ENCODE measurements at places on chromosomes 1 and 21.

DNA sequence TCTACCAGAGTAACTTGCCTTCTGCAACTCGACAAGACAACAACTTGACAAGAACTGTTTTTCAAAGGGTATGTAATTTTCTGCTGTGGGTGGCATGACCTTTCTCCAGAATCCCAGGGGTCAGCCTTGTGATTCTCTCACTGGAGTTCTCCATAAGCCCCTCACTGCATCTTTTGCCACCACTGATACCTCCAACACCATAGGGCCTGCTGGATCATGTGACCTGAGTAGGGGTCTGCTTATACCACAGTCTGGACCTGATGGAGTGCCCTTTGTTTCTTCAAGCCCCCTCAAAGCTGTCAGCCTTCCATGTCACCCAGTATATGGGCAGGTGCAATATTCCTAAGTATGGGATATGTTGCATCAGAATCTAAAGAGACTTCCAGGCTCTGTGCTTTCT is 31.6 kb upstream of the DIPK1A start:
- no peak for DNase-seq

- DNase-seq = no peak
Measured at GRCh38 chr1:227225715-227226346, 92.5 kb downstream of the CDC42BPA start.

GRCh38 chr1:177219554-177220458 is 49.0 kb downstream of the BRINP2 start:
- DNase-seq = no peak

- no peak for DNase-seq
Measured at GRCh38 chr1:37753473-37754321, 11.2 kb downstream of the EPHA10 start.

DNA sequence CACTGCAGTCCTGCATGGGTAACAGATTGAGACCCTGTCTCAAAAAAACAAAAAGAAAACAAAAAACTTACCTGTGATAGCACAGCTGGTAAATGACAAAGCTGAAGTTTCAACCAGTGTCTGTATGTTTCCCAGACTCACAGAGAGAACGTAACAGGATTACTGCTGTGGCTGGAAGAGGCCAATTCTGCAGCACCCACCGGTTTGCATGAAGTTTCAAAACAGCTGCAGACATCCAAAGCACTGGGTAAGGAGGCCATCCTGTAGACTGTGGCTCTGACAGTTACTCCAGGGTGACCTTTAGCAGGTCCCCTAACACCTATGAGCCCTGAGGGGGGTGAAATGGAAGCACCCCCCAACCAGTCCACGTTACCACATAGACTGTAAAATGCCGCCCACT is 7.5 kb downstream of the ID3 start:
- no peak for DNase-seq

GRCh38 chr1:70221238-70222121 is at the start of gene SRSF11:
Gene SRSF11, plus strand, starts transcription at chr1:70221380. Its CDS starts 257 bp downstream, at chr1:70221637.
- DNase-seq = peak; percentile 94

DNA sequence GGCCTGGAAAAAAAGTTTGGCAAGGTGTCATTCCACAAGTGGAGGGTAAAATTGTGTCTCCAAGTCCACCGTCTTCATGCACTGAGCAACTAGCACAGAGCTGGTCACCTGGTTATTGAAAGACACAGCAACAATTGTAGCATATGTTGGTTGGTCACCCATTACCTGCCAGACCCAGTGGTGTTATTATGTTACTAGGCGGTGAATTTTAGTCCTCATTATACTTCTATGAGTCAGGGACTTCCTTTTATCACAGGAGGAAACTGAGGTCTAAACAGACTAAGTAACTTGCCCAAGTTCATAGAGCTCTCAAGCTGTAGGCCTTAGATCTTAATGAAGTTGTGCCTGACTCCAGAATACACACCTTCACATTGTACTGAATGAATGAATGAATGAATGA is 94.9 kb upstream of the VANGL1 start:
- DNase-seq = no peak

DNA sequence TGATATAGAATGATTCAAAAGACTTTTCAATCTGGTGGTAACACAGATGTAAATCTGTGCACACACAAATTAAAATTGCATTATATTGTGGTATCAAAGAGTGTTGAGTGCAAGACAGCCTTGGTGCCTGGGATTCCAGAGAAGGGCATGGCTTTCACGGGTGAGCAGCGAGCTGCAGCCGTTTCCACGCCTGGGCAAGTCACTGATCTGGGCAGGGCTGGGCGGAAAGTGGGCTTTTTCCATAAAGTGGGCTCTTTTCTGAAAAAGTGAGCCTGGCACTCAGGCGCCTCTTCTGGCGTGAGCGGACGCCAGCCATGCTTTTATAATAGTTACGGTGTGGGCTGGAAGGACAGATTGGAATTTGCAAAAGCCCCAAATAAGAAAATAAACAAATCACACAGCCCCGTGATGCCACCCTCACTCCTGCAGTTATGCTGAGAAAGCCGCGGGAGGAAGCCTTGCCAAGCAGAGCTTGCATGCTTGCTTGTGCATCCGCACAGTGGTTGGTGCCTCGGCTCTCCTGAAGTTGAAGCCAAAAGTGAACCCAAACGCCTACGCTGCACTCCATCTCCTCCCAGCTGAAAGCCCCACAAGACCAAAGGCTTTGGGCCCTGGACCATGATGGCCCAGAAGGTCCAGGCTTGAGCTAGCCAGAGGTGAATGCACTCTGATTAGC is 7.1 kb upstream of the C1orf115 start:
- no peak for DNase-seq

GRCh38 chr1:179775009-179775408 is 31.9 kb downstream of the FAM163A start:
- no peak for DNase-seq

DNA sequence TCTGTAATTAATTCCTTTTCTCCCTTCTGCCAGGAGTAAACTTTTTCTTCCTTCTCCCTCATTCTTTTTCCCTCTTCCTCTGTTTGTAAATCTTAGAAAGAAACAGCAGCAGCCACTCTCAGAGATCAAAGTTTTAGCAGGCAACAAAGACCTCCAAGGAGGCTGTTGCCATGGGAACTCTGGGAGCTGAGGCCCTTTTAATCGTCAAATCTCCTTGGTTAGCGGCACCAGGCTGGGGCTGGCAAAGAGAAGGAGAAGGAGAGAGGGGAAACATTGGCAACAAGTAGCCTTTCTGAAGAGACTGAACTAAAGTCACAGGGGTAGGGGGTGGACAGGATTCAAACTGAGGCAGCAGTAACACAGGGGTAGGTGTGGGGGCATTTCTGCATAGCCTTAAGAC is 25.2 kb downstream of the ILDR2 start:
- DNase-seq = no peak

- no peak for DNase-seq
Measured at GRCh38 chr1:60956520-60956919, 125.8 kb upstream of the NFIA start.

GRCh38 chr21:25578056-25578961 is 29.0 kb downstream of the MRPL39 start:
- DNase-seq = no peak

DNA sequence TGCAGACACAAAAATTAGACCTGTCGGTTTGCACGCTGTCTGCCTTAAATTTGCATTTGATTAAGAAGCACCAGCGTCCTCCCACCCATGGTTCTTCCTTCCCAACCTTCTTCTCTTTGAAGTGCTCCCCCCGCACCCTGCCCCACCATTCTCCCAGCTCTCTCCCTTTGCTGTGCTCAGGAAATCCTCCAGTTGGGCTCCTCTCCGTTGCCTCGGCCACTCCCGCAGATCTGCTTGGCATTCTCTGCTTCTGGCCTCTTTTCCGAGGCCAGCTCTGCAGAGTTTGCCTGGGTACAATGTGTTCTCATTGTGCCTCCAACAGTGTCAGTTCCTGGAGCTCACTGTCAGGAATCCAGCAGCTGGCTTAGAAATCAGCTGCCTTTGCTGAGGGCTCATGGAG is 126.1 kb downstream of the NAV1 start:
- DNase-seq = no peak

DNA sequence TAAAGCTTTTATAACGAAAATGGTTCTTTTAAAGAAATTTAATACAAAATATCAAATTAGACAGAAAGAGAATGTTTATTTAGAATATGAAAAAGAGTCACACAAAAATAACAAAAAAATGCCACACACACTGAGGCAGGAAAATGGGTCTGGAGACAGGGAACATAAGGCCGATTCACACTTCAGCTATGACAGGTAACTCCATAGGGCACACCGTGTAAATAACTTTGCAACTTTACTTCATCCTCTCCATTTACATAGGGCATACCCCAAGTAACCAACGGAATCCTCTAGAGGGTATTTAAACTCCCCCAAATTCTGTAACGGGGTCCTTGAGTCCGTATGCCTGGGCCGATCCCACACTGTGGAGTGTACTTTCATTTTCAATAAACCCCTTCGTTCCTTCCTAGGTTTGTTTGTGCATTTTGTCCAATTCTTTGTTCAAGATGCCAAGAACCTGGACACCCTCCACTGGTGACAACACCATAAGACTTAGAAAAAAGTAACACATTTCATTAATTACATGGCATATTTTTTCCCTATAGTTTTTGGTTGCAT is 23.1 kb upstream of the PTGS2 start:
- no peak for DNase-seq

- no peak for DNase-seq
Measured at GRCh38 chr21:27802816-27803475, 836.1 kb upstream of the ADAMTS5 start.

GRCh38 chr1:32881291-32881690 is 5.0 kb upstream of the HPCA start:
- no peak for DNase-seq

GRCh38 chr1:158689875-158690274 is 3.4 kb upstream of the SPTA1 start:
- no peak for DNase-seq

DNA sequence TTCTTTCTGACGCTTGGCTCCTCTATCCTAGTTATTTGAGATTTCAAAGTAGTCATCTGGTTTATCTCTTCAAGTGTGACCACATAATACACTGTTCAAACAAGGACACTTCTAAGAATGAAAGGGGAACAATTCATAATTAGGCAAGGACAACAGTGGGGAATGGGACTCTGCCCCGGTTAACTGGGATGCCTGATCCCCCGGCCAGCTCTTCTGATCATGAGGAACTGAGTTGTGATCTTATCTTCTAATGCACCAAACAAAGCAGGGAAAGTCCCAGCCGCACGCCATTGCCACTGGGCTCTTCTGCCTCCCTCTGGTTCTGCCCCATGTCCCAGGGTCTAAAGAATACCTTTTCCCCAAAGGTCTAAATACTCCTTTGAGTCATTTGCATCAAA is 158.2 kb upstream of the IRF2BP2 start:
- no peak for DNase-seq

- no peak for DNase-seq
Measured at GRCh38 chr1:8473891-8474300, 156.0 kb downstream of the SLC45A1 start.

DNA sequence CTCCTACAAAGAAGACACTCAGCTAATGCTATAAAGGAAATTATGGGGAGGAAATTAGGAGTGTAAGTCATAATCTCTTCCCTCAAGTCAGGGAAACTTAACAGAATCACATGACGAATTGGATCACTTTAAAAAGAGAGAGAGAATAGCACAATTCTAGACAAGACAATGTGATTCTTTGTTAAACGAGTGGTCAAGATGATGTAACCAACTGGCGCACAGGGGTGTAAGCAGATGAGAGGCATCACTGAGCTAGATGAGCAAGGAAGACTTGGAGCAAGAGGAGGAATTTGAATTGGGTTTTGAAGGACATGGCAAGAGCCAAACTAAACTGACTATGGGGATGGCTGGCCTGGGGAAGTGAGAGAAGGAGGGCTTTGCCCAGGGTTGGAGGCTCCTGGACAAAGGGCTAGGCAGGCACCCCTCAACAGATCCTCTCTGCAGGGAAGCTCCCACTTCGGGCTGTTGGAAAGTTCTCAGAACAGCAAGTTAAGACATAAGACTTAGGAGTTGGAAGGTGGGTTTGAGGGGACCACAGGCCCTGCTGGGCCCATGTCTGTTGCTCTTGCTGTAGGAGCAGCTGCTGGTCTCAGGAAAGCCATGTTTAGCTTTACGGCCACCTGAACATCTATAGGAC is 123.9 kb upstream of the GRIK3 start:
- no peak for DNase-seq

GRCh38 chr1:109790735-109791494 is 27.2 kb upstream of the EPS8L3 start:
- peak; percentile 69 for DNase-seq

- DNase-seq = no peak
Measured at GRCh38 chr1:167991546-167991945, 54.7 kb upstream of the MPC2 start.

DNA sequence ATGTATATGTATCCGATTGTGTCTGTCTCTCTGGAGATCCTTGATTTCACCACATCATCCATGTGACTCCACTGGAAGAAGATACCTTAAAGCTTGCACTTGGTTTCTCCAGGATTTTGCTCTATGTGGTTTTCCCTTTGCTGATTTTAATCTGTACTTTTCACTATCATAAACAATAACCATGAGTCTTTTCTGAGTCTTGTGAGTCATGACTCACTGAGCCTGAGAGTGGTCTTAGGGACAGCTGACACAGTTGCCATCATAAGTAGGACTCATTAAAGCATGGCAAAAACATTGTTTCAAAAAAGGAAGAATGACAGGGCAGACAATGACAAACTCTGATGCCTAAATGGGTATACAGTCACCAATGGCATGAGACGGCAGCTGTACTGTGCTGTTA is 226.2 kb downstream of the AKT3 start:
- DNase-seq = no peak

DNA sequence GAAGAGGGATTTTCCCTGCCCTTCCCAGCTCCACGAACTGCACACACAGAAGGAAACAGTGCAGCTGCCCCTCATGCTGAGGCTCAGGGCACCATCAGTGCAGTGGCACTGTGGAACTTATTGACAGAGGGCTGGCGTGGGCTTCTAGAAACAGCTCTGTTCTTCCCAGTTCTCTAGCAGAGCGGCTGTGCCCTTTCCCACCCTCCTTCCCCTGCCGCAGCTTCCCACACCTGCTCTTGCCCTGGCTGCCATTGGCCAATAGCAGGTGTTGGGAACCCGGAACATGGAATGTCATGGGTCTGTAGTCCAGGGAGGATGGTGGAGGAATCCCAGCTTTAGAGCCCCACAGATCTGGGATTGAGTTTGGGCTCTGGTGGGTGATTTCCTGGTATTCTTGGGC is 343.8 kb downstream of the RPS6KC1 start:
- no peak for DNase-seq

DNA sequence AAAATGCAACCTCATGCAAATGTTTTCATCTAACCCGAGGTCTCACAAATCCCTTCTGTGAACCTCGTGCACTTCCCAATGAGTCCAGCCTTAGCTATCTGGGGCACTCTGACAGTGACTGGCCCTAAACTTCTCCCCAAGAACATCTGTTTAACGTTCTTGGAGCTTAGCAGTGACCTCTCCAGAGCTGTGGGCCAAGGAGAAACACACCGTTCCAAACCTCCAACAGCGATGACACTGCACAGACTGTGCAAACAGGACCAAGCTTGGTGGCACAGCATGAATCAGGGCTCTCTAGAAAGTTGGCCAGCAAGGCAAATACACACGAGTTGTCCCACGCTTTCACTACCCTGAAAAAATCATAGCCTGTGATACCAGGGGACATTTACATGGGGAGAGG is 15.8 kb downstream of the BEND5 start:
- no peak for DNase-seq

Measured in central memory CD4-positive, alpha-beta T cell (primary cell).